CD4-positive, CD25-positive, alpha-beta regulatory T cell (primary cell): ENCODE measurements at places on chromosomes 6 and 20. TPM values are rescaled to one million over a fixed set of nuclear protein-coding genes. Genes with fewer than 3 reads are reported as not detected.

DNA sequence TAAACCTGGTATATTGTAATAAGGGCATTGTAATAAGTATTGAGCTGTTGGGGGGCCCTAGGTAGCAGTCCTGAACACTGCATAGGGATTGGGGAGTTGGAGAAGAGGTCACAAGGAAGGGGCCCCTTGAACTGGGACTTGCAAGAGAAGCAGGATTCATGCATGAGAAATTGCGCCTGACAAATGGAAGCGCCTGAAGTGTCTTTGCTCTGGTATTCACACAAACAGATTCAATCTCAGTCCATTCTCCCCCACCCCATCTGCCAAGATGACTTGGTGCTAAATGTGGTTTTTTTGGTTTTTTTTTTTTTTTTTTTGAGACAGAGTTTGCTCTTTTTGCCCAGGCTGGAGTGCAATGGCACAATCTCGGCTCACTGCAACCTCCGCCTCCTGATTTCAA is 87.1 kb downstream of the CAP2 start:
- H3K27me3 ChIP-seq: peaks cover 3% of the 10 kb centered on the region
- H3K4me3 ChIP-seq: no peak overlapping the region
- no peak for DNase-seq
- no peak overlapping the region for H3K27ac ChIP-seq
- H3K4me1 ChIP-seq: no peaks in the 10 kb centered on the region

GRCh38 chr6:138498629-138499302 is 528 bp downstream of the NHSL1 start:
- peaks cover 20% of the 10 kb centered on the region for H3K27me3 ChIP-seq
- no peak overlapping the region for H3K4me3 ChIP-seq
- H3K27ac ChIP-seq: no peak overlapping the region
- DNase-seq: no peak

DNA sequence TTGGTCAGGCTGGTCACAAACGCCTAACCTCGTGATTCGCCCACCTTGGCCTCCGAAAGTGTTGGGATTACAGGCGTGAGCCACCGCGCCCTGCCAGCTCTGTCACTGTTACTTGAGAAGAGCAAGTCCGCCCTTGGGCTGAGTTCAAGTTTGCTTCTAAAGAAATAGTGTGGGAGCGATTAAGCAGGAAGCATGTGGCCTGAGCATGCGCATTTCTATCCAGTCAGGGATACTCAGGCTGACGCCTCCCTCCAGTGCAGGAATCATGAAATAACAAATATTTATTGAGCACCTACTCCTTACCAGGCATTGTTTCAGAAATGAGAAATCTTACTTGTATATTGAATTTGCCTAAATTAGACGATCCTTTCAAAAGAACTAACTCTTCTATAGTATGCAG is 166.2 kb downstream of the EDN1 start:
- H3K4me3 ChIP-seq: no peak overlapping the region
- DNase-seq: no peak
- H3K27me3 ChIP-seq: no peaks in the 10 kb centered on the region
- H3K4me1 ChIP-seq: no peaks in the 10 kb centered on the region

Gene LSM2
- 29.3 TPM for total RNA-seq

DNA sequence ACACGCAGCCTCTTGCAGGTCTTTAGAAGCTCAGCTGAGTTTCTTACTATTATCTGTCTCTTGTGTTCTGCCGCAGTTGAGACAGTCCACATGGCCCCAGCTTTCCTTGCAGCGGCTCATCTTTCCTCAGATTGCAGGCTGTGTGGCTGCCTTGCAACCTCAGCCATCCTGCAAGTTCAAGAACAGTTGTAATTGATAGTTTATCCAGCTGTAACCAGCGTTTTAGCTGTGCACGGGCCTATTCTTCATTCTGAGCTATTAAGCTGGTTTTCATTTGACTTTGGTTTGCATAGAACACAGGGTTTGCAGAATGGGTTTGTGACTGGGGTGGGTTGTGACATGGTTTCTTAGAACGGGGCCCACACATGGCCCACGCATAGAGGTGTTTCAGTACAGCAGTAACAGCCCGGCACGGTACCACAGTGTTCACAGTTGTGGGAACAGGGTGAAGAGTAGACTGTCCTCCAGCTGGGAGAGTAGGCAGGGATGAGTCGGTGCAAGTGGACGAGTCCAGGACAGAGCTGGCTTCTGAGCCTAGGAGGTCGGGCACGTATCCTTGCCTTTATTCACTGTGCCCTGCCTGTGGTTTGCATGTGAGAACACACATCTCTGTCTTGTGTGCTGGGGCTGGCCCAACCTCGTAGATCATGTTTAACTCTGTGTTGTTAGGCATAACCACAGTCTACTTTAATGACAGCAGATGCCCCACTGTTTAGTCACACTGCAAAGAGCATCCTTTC is 89.2 kb downstream of the RPP40 start:
- DNase-seq: no peak
- no peaks in the 10 kb centered on the region for H3K4me1 ChIP-seq
- H3K27me3 ChIP-seq: no peaks in the 10 kb centered on the region
- no peak overlapping the region for H3K4me3 ChIP-seq
- peaks cover 3% of the 10 kb centered on the region for H3K36me3 ChIP-seq

DNA sequence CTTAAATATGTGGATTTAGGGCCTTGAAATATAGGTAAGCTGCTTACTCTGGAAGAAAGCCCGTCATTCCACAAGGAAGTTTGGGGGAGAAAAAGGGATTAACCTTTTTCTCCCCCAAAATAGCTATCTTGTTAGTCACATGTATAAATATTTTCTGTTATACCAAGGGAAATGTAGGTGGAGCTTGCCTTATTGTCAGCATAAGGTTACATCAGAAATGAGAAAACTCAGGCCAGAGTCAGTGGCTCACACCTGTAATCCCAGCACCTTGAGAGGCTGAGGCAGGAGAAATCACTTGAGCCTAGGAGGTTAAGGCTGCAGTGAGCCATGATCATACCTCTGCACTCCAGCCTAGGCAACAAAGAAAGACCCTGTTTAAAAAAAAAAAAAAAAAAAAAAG is 129.9 kb downstream of the LRFN2 start:
- no peaks in the 10 kb centered on the region for H3K4me1 ChIP-seq
- no peaks in the 10 kb centered on the region for H3K27me3 ChIP-seq
- no peak for DNase-seq
- H3K27ac ChIP-seq: no peak overlapping the region
- H3K36me3 ChIP-seq: no peaks in the 10 kb centered on the region
- H3K4me3 ChIP-seq: no peak overlapping the region
